Suprapubic skin (tissue), 4 donors: ENCODE measurements at places on chromosomes 1 and 21.

- no peak for DNase-seq
- H3K27ac ChIP-seq: no peak overlapping the region
- H3K4me3 ChIP-seq: no peak overlapping the region
Measured at GRCh38 chr1:48560577-48560976, 88.6 kb upstream of the SPATA6 start.

DNA sequence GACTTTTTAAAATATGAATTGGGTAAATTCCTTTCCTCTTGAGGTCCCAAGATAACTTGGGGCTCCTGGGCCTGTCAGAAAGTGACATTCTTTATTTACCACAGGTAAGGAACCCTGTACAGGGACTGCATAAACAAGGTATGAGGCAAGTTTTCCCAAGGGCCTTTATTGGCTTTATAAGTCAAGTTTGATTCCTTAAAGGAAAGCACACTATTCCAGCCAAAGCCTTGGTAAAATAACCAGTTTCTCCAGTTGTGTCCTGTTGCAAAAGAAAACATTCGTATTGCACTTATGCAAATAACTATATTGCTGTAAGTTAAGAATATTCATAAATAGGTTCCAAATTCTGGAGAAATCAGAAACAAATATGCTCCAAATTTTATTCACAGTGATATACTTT lies 21.9 kb upstream of the METTL18 start:
- no peak overlapping the region for H3K27ac ChIP-seq
- no peak overlapping the region for H3K4me3 ChIP-seq
- H3K4me1 ChIP-seq: no peaks in the 10 kb centered on the region
- H3K36me3 ChIP-seq: peaks cover 5% of the 10 kb centered on the region
- no peaks in the 10 kb centered on the region for H3K27me3 ChIP-seq

DNA sequence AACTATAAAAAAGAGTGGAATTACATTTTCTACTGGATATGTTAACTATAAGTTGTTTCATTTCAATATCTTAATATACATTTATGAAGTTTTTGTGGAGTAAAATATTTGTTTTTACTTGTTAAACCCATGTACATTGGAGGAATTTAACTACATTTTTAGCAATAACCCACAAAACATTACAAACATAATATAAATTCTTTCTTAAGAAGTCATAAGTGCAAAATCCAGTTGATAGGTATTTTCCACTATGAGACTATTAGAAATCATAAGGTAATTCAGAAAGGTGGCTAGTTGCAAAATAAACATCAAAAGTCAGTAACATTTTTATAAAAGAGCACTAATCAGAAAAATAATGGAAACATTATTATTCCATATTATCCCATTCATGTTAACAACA lies 73.9 kb upstream of the RRP15 start:
- no peaks in the 10 kb centered on the region for H3K4me1 ChIP-seq
- H3K27ac ChIP-seq: no peak overlapping the region
- peaks cover 6% of the 10 kb centered on the region for H3K27me3 ChIP-seq
- DNase-seq: no peak
- H3K36me3 ChIP-seq: no peaks in the 10 kb centered on the region

- H3K27me3 ChIP-seq: peaks cover 11% of the 10 kb centered on the region
- H3K36me3 ChIP-seq: no peaks in the 10 kb centered on the region
- no peak for DNase-seq
- H3K4me3 ChIP-seq: no peak overlapping the region
- no peaks in the 10 kb centered on the region for H3K4me1 ChIP-seq
Measured at GRCh38 chr1:245444945-245445344, 290.2 kb downstream of the KIF26B start.

- H3K4me1 ChIP-seq: no peaks in the 10 kb centered on the region
- no peaks in the 10 kb centered on the region for H3K36me3 ChIP-seq
- H3K4me3 ChIP-seq: no peak overlapping the region
- no peak overlapping the region for H3K27ac ChIP-seq
- no peak for DNase-seq
Measured at GRCh38 chr1:192654591-192655251, 18.8 kb downstream of the RGS13 start.

- no peak overlapping the region for H3K4me3 ChIP-seq
- H3K36me3 ChIP-seq: no peaks in the 10 kb centered on the region
- H3K27ac ChIP-seq: no peak overlapping the region
- DNase-seq: no peak
Measured at GRCh38 chr1:227912866-227913265, 34.9 kb downstream of the WNT9A start.
